ENCODE measurements at places on chromosomes 6 and 20.

DNA sequence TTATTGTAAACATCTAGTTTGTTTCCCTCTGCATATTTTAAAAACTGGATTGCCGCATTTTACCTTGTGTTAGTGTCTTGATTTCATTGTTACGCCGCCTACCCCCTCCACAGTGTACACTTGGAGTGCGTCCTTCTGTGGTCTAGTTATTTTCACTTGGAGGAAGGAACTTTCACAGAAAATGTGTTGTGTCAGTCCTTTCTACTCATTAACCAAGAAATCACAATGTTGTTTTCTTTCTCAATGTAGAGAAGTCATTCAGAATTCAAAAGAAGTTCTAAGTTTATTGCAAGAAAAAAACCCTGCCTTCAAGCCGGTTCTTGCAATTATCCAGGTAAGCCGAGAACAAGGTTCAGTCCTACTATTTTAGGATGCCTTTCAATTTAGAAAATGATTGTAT, 10.3 kb downstream of the MTHFD1L start:
- no peak for DNase-seq

GRCh38 chr20:48864738-48865318, 37.0 kb upstream of the PREX1 start:
- DNase-seq: no peak

- DNase-seq: no peak
Measured at GRCh38 chr20:55478724-55479450, 526.4 kb downstream of the CBLN4 start.

- DNase-seq: no peak
Measured at GRCh38 chr6:150403458-150404246, 34.8 kb downstream of the IYD start.

DNA sequence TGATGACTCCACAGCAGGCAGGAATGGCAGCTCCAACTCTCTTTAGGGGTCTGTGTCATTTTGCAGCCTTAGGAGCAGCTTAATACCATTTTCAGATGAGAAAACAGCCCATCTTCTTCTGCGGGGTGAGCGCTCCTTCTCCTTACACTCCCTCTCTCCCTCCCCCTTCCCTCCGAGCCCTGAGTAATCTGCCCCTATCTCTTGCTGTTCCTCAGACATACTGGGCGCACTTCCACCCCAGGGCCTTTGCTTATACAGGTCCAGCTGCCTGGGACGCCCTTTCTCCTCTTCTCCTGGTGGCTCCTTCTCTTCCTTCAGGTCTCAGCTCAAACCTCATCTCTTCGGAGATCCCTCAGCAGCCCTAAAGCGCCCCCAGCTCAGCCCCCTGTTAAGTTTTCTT, 54.8 kb downstream of the SNAI1 start:
- no peak for DNase-seq

DNA sequence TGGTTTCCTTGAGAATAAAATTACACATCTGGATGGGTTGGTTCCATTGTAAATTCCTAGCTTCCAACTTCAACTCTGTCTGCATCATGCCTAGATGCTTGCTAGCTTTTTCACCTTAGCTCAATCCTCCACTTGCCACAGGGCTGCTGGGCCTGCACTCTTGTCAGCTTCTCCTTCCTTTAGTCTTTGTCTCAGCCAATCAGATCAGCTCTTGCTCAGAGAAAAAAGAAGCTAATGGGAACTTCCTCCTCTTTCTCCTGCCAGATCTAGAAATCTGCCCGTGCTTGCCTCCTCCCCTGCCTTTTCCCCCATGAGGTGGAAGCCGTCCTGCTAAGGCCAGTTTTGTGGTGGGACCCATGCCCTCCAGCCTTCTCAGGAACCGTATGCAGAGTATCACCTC, 18.5 kb downstream of the RAE1 start:
- no peak for DNase-seq

DNA sequence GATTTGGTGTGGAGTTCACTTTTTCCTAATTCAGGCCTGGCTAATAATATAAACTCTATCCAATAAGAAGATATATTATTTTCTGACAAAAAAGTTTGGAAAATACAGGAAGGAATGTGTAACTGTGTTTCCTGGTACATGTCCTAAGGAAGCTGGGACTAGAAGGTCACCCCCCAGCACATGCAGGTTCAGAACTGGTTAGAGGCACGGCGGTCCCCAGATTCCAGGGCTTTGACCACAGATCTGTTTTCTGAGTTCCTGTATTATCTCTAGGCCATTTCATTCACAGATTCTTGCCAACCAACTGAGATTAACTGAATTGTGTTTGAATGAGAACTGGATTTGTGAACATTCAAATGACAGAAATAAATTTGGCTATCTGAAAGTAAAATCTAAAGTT, 94.5 kb downstream of the TULP4 start:
- DNase-seq: no peak

- no peak for DNase-seq
Measured at GRCh38 chr6:102022281-102022680, 628.8 kb downstream of the GRIK2 start.

DNA sequence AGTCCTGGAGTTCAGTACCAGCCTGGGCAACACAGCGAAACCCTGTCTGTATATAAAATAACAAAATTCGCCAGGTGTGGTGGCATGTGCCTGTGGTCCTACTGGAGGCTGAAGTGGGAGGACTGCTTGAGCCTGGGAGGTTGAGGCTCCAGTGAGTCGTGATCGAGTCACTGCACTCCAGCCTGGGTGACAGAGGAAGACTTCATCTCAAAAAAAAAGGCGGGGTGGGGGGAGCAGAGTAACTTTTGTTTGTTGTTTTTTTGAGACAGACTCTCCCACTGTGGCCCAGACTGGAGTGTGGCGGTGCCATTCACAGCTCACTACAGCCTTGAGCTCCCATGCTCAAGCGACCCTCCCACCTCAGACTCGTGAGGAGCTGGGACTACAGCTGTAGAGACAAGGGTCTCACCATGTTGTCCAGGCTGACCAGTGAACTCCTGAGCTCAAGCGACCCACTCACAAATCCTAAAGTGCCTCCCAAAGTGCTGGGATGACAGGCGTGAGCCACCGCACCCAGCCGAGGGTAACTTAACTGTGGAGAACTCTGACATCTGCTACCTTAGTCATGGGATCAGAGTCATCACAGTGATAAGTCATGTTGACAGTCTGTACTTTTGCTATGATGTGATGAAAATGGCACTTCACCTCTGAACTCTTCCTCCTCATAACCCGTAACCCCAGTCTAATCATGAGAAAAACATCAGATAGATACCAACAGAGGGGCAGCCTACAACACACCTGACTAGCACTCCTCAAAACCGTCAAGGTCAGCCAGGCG, 16.5 kb downstream of the PEDS1 start:
- DNase-seq: no peak

- peak; percentile 88 for DNase-seq
Measured at GRCh38 chr6:24910331-24910960, 25.3 kb downstream of the RIPOR2 start.

DNA sequence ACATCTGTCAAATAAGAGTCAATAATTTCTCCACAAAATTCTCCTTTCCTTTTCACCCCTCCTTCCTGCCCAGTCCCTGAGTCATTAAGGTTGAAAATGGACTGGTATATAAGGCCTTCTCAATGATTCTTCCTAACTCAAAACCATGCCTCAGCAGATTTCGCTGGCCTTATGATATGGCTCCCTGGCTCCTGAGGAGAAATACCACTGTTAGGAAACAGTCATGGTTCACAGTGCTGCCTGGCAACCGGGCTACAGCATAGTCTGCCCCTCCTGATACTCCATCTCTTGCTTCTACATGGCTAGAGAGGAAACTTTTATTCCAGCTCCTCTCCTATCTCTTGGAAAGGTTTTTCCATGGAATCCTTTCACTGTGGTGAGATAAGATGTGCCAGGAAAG, 4.7 kb downstream of the UBE2J1 start:
- DNase-seq: no peak

DNA sequence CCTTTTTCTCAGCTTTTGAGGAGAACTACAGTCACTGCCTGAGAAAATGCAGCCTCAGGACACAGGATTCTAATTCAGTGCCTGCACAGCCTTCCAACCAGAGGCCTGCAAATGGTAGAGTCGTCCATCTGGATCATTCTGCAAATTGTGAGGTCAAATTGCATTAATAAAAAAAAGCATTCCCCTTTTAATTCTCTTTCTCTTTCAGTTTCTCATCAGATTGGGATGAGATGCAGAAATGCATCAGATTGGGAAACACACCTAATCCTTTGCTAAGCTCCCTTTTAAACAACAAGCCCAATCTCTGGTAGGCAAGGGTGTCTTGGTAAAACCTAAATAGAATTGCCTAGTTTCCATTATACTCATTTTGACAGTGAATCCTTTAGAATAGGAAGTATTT, 838.8 kb downstream of the MAFB start:
- no peak for DNase-seq

- no peak for DNase-seq
Measured at GRCh38 chr20:26205350-26205749, 508.7 kb upstream of the ZNF337 start.

DNA sequence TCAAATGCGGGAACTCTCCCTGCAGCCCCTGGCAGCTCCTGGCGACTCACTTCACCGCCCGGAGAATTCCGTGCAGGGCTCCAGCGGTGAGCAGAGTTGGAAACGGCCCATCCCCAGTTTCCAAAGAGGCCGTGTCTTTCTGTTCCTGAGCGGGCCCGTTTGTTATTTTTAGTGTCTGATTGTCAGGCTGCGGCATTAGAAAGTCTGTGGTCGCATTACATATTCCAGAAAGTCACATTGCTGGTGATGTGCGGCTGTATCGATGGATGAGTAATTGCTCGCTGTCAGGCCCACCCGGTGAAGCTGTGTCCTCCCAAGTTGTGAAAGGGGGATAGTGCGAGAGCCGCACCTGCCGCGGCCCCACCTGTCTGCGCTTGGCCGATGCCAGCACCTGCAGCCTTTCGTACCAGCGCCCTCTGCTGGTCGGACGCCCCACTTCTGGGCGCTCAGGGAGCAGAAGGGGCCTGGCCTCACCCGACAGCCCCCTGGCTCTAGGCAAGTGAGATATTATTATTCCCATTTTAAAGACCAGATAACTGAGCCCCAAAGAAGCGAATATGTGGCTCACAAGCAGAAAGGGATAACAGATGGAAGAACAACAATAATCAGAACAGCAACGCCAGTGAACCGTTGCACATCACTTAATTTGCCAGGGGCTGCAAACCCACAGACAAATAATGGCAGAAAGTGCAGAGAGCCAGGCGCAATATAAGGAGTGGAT, 244.9 kb downstream of the TSHZ2 start:
- peak; percentile 79 for DNase-seq

GRCh38 chr6:107489636-107490565, at the start of gene SOBP:
Gene SOBP, plus strand, starts transcription at chr6:107490117. Its CDS starts 500 bp downstream, at chr6:107490617.
- DNase-seq: peak; percentile 87

- no peak for DNase-seq
Measured at GRCh38 chr6:36716476-36717093, 19.0 kb downstream of the RAB44 start.

- DNase-seq: no peak
Measured at GRCh38 chr20:10806539-10806938, 132.7 kb upstream of the JAG1 start.

GRCh38 chr20:64133951-64134407, 26.6 kb upstream of the NPBWR2 start:
- no peak for DNase-seq

- DNase-seq: peak; percentile 73
Measured at GRCh38 chr20:2006452-2007361, 12.8 kb upstream of the PDYN start.

GRCh38 chr6:38776515-38776914, 61.4 kb downstream of the DNAH8 start:
- no peak for DNase-seq

DNA sequence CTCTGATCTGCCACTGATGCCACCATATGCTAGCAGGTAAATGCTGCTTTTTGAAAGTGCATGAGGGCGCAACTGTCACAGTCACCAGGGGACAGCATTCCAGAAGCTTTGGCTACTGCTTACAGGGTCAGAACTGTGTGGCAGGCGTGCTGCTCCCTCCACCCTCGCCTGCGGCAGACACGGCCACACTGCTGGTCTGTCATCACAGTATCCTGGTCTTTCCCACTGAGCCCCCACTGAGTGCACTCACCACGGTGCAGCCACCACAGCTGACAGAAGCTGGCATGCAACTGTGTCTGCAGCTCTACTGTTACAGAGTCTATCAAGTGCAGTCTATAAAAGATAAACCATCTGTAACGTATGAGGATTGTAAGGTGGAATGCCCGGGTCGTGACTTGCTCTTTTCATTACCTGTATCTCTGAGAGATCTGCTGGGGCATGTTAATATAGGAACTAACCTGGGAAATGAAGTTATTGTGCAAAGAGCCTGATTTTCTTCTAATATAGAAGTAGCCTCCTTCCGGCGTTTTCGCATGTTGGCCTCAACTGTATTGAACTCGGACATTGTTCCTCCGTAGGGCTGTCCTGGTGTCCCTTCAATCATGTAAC, 24.5 kb downstream of the GCLC start:
- no peak for DNase-seq

- no peak for DNase-seq
Measured at GRCh38 chr20:64217539-64218221, 37.9 kb upstream of the PCMTD2 start.

- peak; percentile 68 for DNase-seq
Measured at GRCh38 chr20:57061051-57061900, 205.2 kb downstream of the BMP7 start.

DNA sequence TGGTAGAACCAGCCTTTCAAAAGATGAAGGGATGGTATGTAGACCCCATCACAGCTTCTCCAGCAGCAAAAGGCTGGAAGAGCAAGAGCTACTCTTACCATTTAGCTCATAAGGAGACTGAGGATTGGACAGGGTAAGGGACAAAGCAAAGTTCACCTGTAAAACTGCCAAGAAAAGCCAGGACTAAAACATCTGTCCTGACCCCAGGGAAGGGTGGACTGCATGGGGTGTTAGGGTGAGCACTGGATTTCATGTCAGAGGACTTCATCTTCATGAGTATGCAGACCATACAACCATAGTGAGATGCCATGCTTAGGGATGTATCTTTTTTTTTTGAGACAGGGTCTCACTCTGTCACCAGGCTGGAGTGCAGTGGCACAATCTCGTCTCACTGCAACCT, 19.3 kb downstream of the AHCY start:
- DNase-seq: no peak

- DNase-seq: no peak
Measured at GRCh38 chr6:84243240-84243639, 15.8 kb upstream of the CEP162 start.

DNA sequence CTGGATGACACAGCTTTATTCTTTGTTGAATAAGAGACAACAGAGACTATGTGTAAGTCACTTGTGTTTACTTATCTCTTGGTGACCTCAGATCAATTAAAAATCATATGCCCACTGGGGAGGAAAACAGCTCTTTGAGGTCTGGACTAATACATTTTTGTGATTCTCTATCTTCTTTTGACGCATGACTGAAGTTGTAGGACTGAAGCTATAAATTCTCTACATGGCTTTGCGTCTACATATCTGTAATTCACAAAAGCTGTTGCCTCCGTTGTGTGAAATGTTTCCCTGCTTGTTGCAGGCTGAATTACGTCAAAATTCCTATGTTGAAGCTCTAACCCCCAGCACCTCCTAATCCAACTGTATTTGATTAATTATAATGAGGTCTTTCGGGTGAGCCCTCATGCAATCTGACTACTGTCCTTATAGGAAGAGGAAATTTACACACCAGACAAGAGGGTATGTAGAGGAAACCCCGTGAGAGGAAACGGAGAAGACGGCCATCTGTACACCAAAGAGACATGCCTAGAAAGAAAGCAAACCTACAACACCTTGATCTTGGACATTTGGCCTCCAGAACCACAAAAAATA, 481.6 kb downstream of the PRKN start:
- DNase-seq: no peak

GRCh38 chr6:134744301-134744700, 205.6 kb downstream of the ALDH8A1 start:
- no peak for DNase-seq

- DNase-seq: no peak
Measured at GRCh38 chr6:113049190-113049589, 702.1 kb downstream of the RFPL4B start.

- no peak for DNase-seq
Measured at GRCh38 chr6:163533443-163533842, 118.9 kb downstream of the QKI start.

Data from retina (tissue), 1 donor.